ENCODE measurements at places on chromosomes 12 and 14.

DNA sequence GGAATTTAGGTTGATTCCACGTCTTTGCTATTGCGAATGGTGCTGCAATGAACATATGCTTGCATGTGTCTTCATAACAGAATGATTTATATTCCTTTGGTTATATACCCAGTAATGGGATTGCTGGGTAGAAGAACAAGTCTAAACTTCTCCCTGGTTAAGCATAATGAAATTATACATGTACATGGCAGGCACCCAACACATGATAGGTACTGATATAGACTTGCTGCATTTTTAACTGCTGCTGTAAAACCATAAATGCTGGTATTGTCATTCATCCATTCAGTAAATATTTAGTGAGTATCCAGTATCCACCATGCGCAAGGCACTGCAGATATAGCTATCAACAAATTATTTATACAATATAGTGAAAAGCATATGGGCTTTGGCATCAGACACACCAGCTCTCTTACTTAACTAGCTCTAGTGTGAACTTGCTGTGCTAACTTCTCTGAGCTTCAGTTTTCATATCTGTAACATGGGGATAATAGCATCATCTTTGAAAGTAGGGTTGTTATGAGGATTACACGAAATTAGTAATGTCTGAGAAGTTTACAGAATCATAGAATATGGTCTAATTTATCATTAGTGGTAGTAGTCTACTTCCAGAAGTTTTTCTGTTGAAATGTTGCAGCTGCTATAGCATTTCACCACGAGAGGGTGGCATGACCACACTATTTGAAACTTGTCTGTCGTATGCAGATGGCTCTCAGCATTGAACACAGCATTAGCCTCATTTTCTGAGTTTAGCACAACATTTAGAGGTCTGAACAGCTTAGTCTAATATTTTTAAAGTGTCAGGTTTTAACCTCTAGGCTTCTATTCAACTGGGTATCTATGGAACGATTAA, 32.0 kb upstream of the SEL1L start:
- no peak for DNase-seq

- no peak for DNase-seq
Observed at GRCh38 chr14:104494483-104494882, 85.1 kb upstream of the C14orf180 start.

DNA sequence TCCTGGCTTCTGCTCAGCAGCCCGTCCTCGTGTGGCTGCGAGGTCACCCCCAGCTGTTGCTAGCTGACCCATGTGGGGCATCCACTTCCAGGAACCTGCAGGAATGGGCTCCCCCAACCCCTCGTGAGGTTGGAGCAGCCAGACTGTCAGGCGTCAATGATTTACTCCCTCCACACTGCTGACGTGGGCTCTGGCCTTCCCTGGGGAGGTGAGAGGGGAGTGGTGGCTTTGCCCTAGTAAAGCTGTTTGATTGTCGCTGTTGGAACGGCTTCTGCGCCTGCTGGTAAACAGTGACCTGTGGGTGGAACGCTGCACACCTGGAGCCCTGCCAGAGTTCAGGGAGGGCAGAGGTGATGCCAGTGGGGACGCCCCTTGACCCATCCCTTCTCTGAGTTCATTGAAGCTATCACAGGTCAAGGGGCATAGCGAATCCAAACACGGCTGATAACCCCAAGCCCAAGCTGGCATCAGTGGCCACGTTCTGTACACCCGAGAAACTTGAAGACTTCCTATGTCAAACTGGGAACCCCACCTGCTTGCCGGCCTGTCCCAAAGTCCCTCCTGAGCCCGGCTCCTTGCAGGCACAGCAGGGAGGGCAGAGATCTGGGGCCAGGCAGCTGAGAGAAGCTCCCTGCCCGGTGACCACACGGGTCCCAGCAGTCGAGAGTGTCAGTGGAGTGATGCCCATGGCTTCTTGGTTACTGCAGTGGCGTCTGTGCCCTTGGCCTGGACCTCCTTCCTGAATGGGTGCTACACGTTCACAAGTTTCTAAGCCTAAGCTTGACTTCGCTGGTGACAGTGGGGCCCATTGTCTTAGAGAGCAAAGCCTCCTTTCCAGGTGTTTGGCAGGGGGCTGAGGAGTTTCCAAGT, 2.7 kb downstream of the ASPG start:
- DNase-seq, result no peak

GRCh38 chr12:7395950-7396349, 48.0 kb downstream of the CD163L1 start:
- DNase-seq, result no peak

GRCh38 chr12:110756611-110757010, 13.9 kb upstream of the PPP1CC start:
- DNase-seq, result no peak

DNA sequence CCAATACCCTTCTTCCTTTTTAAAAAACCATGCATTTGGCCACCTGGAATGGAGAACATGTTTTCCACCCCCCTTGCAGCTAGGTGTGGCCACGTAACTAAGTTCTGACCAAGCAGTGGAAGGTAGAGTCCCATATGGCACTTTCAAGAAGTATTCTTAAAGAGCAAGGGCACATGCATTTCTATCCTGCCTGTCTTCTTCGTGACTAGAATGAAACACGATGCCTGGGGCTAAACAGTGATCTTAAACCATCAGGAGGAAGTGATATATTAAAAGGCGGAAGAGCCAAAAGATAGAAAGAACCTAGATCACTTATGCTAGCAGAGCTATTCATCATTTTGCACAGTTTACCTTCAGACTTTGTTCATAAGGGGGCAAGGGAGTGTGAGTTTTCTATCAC, 16.0 kb upstream of the DDX11 start:
- DNase-seq, result no peak

Measured in T-helper 1 cell (primary cell).